ENCODE measurements at places on chromosomes 11 and 22. TPM values are rescaled to one million over a fixed set of nuclear protein-coding genes. Genes with fewer than 3 reads are reported as not detected.

Gene SLC25A18
- total RNA-seq, result 1.3 TPM

DNA sequence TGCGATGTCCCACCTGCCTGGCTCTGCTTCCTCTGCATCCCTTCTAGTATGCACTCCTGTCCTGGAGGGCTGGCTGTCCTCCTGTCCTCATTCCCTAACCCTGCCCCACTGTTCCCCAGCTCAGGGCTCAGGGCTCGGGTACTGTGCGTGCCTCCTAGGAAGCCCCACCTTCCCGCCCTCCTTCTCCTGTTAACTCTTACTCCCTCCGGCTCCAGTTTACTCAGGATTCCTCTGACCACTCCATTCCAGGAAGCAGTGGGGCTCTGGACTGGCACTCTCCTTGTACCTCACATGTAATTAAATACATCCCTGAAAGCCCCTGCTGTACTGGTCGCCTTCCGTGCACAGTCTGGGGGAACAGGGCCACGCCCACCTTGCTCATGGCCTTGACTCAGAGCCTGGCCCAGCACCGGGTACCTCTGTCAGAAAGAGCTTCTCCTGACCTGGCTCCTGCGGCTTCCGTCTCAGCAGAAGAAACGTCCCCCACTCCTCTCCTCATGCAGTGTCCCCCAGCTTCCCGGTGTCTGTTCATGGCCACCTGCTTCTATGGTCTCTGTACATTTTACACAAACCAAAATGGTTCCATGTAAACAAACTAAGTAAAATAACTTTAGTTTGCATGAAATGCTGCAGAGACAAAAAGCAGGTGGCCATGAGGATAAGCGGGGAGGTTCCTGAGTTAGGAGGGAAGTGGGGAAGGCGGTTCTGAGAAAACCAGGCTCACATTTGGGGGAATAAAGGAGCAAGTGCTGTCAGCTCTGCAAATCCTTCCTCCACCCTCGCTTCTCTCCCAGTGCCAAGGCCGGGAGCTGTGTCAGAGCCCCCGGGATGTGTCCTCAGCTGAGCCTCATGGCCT lies 445.9 kb downstream of the BRD1 start:
- no peak for DNase-seq
- H3K4me3 ChIP-seq, result no peak overlapping the region
- no peaks in the 10 kb centered on the region for H3K4me1 ChIP-seq
- H3K36me3 ChIP-seq, result no peaks in the 10 kb centered on the region
- H3K27ac ChIP-seq, result no peak overlapping the region

DNA sequence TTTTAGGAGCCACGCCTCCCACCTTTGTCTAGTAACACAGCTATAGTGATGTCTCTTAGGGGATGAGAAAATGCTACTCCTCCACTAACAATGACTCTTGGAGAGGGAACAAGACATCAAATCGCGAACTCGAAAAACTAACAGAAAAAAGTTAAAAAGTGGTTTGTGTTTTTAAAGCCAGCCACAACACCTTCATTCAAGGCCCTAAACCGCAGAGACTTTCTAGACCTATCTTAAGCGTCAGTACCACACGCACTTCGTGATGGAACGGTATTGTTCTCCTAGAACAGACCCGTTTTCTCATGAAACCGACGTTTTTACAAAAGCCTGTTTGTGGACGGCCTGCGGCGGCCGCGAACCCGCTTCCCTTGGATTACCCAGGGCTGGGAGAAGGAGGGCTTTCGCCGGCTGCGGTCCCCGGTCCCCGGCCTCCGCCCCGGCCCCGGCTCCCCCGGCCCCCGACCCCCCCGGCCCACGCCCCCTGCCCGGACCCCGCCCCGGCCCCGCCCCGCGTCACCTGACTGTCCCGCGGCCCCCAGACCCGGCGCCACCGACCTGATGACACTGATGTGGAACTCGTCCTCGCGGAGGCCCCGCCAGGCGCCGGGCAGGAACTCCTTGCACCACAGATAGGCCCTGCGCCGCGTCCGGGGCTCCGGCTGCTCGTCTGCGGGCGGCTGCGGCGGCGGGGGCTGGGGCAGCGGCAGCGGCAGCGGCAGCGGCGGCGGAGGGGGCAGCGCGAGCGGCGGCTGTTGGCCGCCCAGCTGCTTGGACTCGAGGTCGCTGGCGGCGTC lies 718 bp downstream of the CHKA start:
- H3K27me3 ChIP-seq, result no peaks in the 10 kb centered on the region
- H3K4me1 ChIP-seq, result peaks cover 3% of the 10 kb centered on the region
- DNase-seq, result peak; percentile 69

Gene FADS2
- 165 TPM for total RNA-seq

DNA sequence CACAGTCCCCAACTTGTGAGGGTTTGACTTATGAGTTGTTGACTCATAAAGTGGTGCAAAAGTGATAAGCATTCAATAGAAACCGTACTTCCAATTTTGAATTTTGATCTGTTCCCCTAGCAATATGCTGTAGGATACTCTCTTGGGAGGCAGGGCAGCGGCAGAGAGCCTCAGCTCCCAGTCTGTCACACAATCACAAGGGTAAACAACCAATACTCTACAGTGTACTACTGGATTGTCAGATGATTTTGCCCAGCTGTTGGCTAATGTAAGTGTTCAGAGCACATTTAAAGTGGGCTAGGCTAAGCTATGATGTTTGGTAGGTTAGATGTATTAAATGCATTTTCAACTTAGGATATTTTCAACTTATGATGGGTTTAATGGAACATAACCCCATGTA lies 13.7 kb upstream of the NXPE2 start:
- H3K36me3 ChIP-seq, result no peaks in the 10 kb centered on the region
- no peaks in the 10 kb centered on the region for H3K27me3 ChIP-seq
- DNase-seq, result peak; percentile 90
- H3K4me3 ChIP-seq, result no peak overlapping the region
- no peak overlapping the region for H3K27ac ChIP-seq

GRCh38 chr11:27545035-27545434 lies 38.5 kb upstream of the LIN7C start:
- no peaks in the 10 kb centered on the region for H3K4me1 ChIP-seq
- no peak for DNase-seq
- no peak overlapping the region for H3K4me3 ChIP-seq
- H3K27me3 ChIP-seq, result no peaks in the 10 kb centered on the region

- H3K27ac ChIP-seq, result no peak overlapping the region
- H3K36me3 ChIP-seq, result peaks cover 8% of the 10 kb centered on the region
- no peaks in the 10 kb centered on the region for H3K4me1 ChIP-seq
Measured at GRCh38 chr22:27876684-27877083, 42.4 kb downstream of the PITPNB start.

Gene PTGDR2
- total RNA-seq, result 0.23 TPM

DNA sequence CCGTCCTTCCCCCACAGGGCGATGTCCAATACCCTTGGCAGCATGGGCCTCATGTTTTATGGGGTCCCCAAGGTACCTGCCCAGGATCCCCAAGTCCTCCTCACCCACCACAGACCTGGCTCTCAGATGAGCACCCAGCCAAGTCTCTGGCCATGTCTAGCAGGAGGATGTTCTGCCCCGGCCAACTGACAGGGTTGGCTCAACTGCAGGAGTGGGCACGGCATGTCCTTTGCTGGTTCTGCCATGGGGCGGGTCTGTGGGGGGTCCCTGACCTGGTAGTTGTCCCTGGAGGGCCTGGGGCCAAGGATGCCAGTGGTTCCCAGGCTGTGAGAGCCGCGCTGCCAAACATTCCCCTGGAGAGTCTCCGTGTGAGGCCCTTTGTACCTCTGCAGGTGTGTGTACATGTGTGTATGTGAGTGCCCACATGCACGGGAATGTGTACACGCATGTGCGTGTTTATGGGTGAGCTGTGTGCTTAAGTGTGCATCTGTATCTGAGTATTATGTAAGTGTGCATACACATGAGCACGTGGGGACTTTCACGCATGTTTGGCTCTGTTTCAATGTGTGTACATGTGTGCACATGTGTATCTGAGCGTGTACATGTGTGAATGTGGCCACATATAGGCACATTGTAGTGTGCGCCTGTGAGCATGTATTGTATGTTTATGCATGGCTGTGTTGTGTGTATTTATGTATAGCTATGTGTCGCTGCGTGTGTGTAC lies 85.5 kb downstream of the KCNQ1 start:
- no peaks in the 10 kb centered on the region for H3K27me3 ChIP-seq
- H3K4me1 ChIP-seq, result peaks cover 14% of the 10 kb centered on the region
- no peaks in the 10 kb centered on the region for H3K36me3 ChIP-seq
- H3K27ac ChIP-seq, result no peak overlapping the region
- H3K4me3 ChIP-seq, result no peak overlapping the region

GRCh38 chr11:126113515-126113957 lies 50.9 kb upstream of the CDON start:
- no peak overlapping the region for H3K4me3 ChIP-seq
- H3K27me3 ChIP-seq, result no peaks in the 10 kb centered on the region
- H3K36me3 ChIP-seq, result no peaks in the 10 kb centered on the region
- peaks cover 8% of the 10 kb centered on the region for H3K4me1 ChIP-seq
- DNase-seq, result peak; percentile 86

DNA sequence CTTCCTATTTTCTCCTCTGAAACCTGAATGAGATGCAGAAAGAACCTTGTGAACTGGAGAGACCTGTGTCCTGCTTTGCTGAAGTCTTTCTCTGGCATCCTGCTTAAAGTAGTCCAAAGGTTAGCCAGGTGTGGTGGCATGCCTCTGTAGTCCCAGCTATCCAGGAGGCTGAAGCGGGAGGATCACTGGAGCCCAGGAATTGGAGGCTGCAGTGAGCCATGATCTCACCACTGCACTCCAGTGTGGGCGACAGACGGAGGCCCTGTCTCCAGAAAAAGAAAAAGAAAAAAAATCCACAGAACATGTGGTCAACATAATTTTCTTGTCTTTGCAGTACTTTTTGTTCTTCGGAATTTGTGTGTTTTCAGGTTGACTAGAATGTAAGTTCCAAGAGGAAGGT lies 2.3 kb upstream of the KREMEN1 start:
- no peaks in the 10 kb centered on the region for H3K27me3 ChIP-seq
- no peak overlapping the region for H3K4me3 ChIP-seq
- DNase-seq, result no peak
- H3K4me1 ChIP-seq, result peaks cover 25% of the 10 kb centered on the region

DNA sequence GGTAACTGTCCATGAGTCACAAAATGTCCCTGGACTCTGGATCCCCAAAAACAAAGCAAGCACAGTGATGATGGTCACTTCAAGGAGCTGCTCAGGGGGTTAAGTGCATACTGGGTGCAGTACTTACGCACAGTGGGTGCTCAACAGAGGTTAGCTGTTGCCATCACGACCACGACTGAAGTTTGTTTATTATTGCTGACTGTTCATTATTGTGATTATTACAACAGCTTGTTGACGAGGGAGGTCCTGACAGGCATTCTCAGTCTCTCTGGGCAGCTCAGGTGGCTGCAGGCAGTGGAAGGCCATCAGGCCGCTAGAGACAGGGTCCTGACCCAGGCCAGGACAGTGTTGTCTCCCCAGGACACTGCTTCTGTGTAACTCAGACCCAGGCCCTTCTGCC lies 418.8 kb downstream of the SHANK2 start:
- H3K27ac ChIP-seq, result no peak overlapping the region
- no peak for DNase-seq
- H3K4me1 ChIP-seq, result no peaks in the 10 kb centered on the region
- H3K36me3 ChIP-seq, result no peaks in the 10 kb centered on the region
- H3K4me3 ChIP-seq, result no peak overlapping the region

Gene OR51E2
- total RNA-seq, result not detected

DNA sequence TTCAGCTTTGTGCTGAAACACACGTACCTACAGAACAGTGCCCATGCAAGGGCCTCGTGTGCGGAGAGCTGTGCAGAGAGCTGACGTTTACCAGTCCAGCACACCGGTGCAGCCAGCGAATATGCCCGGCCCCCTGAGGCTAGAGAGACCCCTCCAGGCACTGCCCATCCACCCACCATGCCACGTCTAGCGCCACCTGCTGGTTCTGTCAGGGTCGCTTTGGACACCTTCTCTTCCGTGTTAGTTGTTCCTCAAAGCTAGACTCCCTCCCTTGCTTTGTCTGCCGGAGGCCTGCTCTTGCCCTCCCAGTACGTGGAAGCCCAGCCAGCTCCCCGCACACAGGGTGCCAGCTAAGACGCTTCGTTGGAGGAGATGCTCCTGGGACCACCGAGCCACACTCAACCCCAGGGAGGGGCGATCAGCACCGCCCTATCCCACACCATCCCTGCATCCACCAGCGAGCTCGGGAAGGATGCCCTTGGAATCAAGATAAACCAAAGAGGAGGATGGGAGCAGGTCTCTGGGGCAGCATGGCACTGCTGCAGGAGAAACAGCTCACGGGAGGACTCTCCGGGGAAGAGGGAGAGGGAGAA lies 43.4 kb downstream of the CPT1A start:
- H3K36me3 ChIP-seq, result peaks cover 14% of the 10 kb centered on the region
- no peaks in the 10 kb centered on the region for H3K4me1 ChIP-seq
- no peak for DNase-seq
- H3K27ac ChIP-seq, result no peak overlapping the region
- H3K27me3 ChIP-seq, result no peaks in the 10 kb centered on the region

- H3K27ac ChIP-seq, result no peak overlapping the region
- no peaks in the 10 kb centered on the region for H3K36me3 ChIP-seq
- no peaks in the 10 kb centered on the region for H3K27me3 ChIP-seq
Measured at GRCh38 chr22:49286181-49286760, 541.4 kb downstream of the BRD1 start.

GRCh38 chr11:132185726-132186592 lies 815.5 kb downstream of the NTM start:
- no peak overlapping the region for H3K4me3 ChIP-seq
- no peak for DNase-seq
- H3K4me1 ChIP-seq, result no peaks in the 10 kb centered on the region
- H3K27ac ChIP-seq, result no peak overlapping the region
- no peaks in the 10 kb centered on the region for H3K27me3 ChIP-seq
- H3K36me3 ChIP-seq, result no peaks in the 10 kb centered on the region

Gene RFPL2
- total RNA-seq, result not detected

- H3K4me3 ChIP-seq, result no peak overlapping the region
- DNase-seq, result no peak
- H3K4me1 ChIP-seq, result peaks cover 13% of the 10 kb centered on the region
Measured at GRCh38 chr11:35792846-35793192, 130.2 kb downstream of the TRIM44 start.

DNA sequence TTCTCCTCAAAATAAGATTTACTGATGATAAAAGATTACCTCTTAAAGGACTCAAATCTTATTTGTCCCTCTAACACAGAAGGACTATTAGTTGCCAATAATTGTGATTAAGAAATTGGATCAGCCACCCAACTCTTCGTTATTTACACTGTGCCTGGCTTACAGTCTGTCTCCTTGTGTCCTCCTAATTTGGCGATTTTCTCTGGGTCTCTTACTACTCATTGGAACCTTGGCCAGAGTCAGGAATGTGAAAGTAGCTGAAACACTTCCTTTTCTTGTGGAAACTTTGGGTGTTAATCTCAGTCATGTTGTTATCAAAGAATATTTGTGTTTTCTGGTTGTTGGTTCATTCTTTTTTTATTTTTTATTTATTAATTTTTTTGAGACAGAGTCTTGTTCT lies 83.2 kb downstream of the TEAD1 start:
- no peaks in the 10 kb centered on the region for H3K27me3 ChIP-seq
- peaks cover 6% of the 10 kb centered on the region for H3K4me1 ChIP-seq
- no peak for DNase-seq

GRCh38 chr11:40240284-40240683 lies 1219.2 kb downstream of the LRRC4C start:
- H3K4me1 ChIP-seq, result peaks cover 11% of the 10 kb centered on the region
- H3K27ac ChIP-seq, result no peak overlapping the region
- no peak overlapping the region for H3K4me3 ChIP-seq

GRCh38 chr11:12767027-12767426 lies 92.8 kb downstream of the TEAD1 start:
- no peaks in the 10 kb centered on the region for H3K36me3 ChIP-seq
- no peak overlapping the region for H3K4me3 ChIP-seq
- H3K27me3 ChIP-seq, result no peaks in the 10 kb centered on the region
- peaks cover 10% of the 10 kb centered on the region for H3K4me1 ChIP-seq
- DNase-seq, result no peak

Gene SMCO4
- total RNA-seq, result 27.0 TPM
